Activated CD4-positive, alpha-beta T cell treated with anti-CD3 and anti-CD28 coated beads, Interleukin-2, amount 10 ng/mL, durations not matched to agents 24 days and 14 days (primary cell): ENCODE measurements at places on chromosomes 3 and 15.

DNA sequence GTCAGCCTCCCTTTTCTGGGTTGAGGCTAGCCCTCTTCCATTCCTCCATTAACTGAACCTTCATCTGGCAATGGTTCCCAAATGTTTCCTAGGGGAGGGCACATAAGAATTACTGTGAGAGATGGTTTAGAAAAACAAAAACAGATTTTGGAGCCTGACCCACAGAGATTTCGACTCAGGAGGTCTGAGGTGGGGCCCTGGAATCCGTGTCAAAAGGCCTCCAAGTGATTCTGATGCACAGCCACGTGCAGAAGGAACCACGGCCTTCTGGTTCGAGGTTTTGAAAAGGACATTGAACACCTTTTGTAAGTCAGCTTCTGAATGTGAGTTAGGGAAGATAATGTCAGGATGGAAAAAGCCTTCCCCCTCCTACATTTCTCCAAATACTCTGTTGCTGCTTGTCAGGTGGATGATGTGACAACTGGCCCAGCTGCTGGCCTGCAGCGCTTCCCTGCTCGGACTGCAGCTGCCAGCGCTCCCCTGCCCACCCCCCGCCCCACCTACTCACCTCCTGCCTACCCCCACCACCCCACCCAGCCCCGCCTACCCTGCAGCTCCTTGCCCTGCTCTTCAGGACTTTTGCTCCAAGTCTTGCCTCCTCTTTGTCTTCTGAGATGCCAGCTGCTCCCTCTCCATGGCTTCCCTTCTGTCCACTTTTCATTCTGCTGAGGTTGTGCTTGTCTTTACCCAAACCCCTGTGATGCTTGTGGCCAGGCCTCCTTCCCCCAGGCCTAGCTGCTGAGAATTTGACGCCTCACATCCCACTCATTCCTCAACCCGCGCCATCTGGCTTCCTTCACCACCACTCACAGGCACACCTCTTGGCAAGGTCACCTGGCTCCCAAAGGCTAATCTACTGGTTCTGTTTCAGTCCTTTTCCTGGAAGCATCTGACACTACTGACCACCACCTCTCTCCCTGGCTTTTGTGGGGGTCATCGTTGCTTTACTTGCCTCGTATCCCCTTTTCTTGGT, 6.6 kb downstream of the EHD4 start:
- H3K36me3 ChIP-seq: peaks cover 32% of the 10 kb centered on the region
- peaks cover 51% of the 10 kb centered on the region for H3K4me1 ChIP-seq
- H3K27ac ChIP-seq: no peak overlapping the region
- H3K27me3 ChIP-seq: no peaks in the 10 kb centered on the region
- no peak for DNase-seq

DNA sequence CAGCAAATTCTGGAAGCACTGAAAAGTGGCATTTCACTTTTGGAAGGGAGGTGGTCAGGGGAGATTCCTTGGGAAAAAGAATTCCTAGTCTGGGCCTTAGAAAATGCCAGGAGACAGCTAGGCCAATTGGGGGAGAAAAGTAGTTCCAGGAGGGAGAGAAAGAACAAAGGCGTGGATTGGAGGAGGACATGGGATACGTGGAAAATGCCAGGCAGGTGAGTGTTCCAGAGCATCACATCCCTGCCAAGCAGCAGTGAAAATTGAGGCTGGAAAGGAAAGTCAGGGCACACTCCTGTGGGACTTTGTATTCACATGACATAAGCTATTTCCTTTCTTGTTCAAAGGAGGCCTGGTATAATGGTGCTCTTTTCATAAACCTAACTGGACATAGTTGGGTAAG, 134.5 kb upstream of the WNT5A start:
- no peak overlapping the region for H3K27ac ChIP-seq
- H3K4me3 ChIP-seq: no peak overlapping the region
- DNase-seq: no peak
- no peaks in the 10 kb centered on the region for H3K4me1 ChIP-seq
- peaks cover 3% of the 10 kb centered on the region for H3K27me3 ChIP-seq
- no peaks in the 10 kb centered on the region for H3K36me3 ChIP-seq

- H3K36me3 ChIP-seq: no peaks in the 10 kb centered on the region
- DNase-seq: no peak
- no peak overlapping the region for H3K27ac ChIP-seq
- peaks cover 3% of the 10 kb centered on the region for H3K4me1 ChIP-seq
- H3K27me3 ChIP-seq: peaks cover 67% of the 10 kb centered on the region
Measured at GRCh38 chr3:46890132-46890531, 12.6 kb downstream of the PTH1R start.

DNA sequence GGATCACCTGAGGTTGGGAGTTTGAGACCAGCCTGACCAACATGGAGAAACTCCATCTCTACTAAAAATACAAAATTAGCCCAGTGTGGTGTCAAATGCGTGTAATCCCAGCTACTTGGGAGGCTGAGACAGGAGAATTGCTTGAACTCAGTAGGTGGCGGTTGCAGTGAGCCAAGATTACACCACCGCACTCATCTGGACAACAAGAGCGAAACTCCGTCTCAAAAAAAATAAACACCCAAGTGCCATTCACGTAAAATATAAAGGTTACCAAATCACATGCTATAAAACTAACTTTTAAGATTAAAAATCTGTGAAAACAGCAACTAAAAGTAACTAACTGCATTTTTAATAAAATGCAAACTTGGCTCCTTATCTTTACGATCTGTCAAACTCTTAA, 8.9 kb downstream of the TRIM59 start:
- H3K4me3 ChIP-seq: no peak overlapping the region
- peaks cover 53% of the 10 kb centered on the region for H3K4me1 ChIP-seq
- no peaks in the 10 kb centered on the region for H3K27me3 ChIP-seq
- H3K27ac ChIP-seq: no peak overlapping the region

DNA sequence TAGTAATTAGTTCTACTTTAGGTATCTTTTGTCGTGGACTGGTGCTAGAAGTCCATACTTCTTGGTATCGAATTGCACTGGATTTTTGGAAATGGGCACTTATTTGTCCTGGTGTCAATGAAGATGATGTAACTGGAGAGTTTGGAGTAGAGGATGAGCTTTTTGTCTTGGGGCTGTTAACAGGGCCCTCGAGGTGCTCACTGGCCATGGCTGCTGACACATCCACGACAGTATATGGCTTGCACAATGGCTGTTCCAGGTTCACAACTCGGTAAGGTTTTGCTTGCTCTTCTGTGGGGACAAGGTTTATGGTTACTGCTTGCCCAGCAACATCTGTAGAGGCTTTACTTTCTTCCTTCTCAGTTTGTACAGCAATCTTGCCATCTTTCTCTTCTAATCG, 109.4 kb upstream of the TSPAN3 start:
- peak overlapping the region; percentile 8 for H3K4me3 ChIP-seq
- H3K4me1 ChIP-seq: peaks cover 53% of the 10 kb centered on the region
- DNase-seq: peak; percentile 53
- H3K27me3 ChIP-seq: no peaks in the 10 kb centered on the region

- H3K4me3 ChIP-seq: no peak overlapping the region
- peaks cover 4% of the 10 kb centered on the region for H3K27me3 ChIP-seq
- no peaks in the 10 kb centered on the region for H3K36me3 ChIP-seq
- no peaks in the 10 kb centered on the region for H3K4me1 ChIP-seq
- DNase-seq: no peak
- no peak overlapping the region for H3K27ac ChIP-seq
Measured at GRCh38 chr3:40258555-40258954, 51.0 kb upstream of the EIF1B start.

GRCh38 chr15:92907896-92908712, 8.0 kb downstream of the CHD2 start:
- H3K4me3 ChIP-seq: peak overlapping the region; percentile 89
- H3K36me3 ChIP-seq: peaks cover 59% of the 10 kb centered on the region
- peak; percentile 68 for DNase-seq

- peak overlapping the region; percentile 85 for H3K4me3 ChIP-seq
- no peak for DNase-seq
- peaks cover 11% of the 10 kb centered on the region for H3K36me3 ChIP-seq
- no peak overlapping the region for H3K27ac ChIP-seq
- H3K27me3 ChIP-seq: peaks cover 85% of the 10 kb centered on the region
Measured at GRCh38 chr3:27719314-27720003, 2.7 kb downstream of the EOMES start.

GRCh38 chr3:191624299-191624698, 163.3 kb downstream of the PYDC2 start:
- H3K4me3 ChIP-seq: no peak overlapping the region
- no peak for DNase-seq
- H3K27me3 ChIP-seq: no peaks in the 10 kb centered on the region

DNA sequence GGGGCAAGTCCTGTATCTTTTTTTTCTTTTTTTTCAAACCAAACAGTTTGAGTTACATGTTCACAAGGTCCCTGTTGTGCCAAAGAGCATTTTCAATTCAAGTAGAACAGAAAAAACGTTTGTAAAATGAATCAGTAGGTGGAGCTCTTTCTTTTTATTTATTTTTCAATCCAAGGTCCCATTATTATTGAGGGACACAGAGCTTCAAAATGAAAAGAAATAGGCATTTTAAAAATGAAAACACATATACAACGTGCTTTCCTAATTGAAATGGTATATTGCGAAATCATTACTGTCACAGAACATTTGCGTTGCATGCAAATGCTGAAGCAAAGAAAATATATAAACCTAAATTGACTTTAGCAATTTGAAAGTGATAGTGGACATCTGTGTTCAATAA, 711.0 kb downstream of the MECOM start:
- no peaks in the 10 kb centered on the region for H3K4me1 ChIP-seq
- H3K27me3 ChIP-seq: no peaks in the 10 kb centered on the region
- DNase-seq: no peak
- no peak overlapping the region for H3K27ac ChIP-seq
- H3K4me3 ChIP-seq: no peak overlapping the region

GRCh38 chr3:171380711-171381425, 79.3 kb downstream of the TNIK start:
- no peaks in the 10 kb centered on the region for H3K36me3 ChIP-seq
- no peak overlapping the region for H3K4me3 ChIP-seq
- DNase-seq: no peak
- no peak overlapping the region for H3K27ac ChIP-seq
- H3K27me3 ChIP-seq: no peaks in the 10 kb centered on the region
- peaks cover 19% of the 10 kb centered on the region for H3K4me1 ChIP-seq

DNA sequence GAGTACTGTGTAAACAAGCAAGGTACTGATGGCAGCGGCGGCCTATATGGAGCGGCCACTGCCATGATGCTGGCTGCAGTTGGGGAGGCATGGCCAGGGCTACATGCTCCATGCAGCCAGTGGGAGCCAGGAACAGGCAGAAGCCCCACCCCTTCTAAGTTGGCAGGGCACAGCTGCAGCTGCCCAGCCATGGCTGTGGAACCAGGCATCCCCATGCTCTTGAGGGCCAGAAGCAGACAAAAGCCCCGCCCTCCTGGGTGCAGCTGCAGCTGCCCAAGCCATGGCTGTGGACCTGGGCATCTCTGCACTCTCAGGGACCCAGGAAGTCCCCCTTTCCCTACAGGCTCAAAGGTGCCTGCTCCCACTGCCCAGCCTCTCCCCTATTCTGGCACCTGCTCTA, 150.9 kb downstream of the FMN1 start:
- H3K4me3 ChIP-seq: no peak overlapping the region
- no peak for DNase-seq
- no peaks in the 10 kb centered on the region for H3K27me3 ChIP-seq
- H3K36me3 ChIP-seq: no peaks in the 10 kb centered on the region
- no peak overlapping the region for H3K27ac ChIP-seq

DNA sequence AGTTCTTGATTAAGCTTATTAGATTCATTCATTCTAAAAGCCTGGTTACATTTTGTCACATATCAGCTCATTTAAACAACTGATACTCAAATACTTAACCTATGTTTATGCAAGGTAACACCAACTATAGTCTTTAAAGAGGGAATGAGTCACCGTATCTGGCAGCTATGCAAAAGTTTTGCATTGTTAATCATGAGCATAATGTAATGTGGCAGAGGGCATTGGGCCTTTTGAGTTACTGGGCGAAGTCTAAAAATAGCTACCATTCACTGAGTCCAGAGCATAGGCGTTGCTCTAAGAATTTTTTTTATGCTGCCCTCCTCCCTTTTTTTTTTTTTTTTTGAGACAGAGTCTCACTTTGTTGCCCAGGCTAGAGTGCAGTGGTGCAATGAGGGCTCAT, 277.7 kb upstream of the ZNF717 start:
- DNase-seq: no peak
- H3K4me3 ChIP-seq: no peak overlapping the region
- no peaks in the 10 kb centered on the region for H3K36me3 ChIP-seq
- no peak overlapping the region for H3K27ac ChIP-seq
- no peaks in the 10 kb centered on the region for H3K27me3 ChIP-seq

GRCh38 chr3:12317914-12318313, 29.0 kb downstream of the PPARG start:
- no peaks in the 10 kb centered on the region for H3K36me3 ChIP-seq
- peaks cover 27% of the 10 kb centered on the region for H3K27me3 ChIP-seq
- no peaks in the 10 kb centered on the region for H3K4me1 ChIP-seq
- H3K4me3 ChIP-seq: no peak overlapping the region
- H3K27ac ChIP-seq: no peak overlapping the region

GRCh38 chr3:95815828-95816227, 998.6 kb upstream of the EPHA6 start:
- no peaks in the 10 kb centered on the region for H3K4me1 ChIP-seq
- H3K4me3 ChIP-seq: no peak overlapping the region
- no peaks in the 10 kb centered on the region for H3K36me3 ChIP-seq
- H3K27ac ChIP-seq: no peak overlapping the region

GRCh38 chr15:31799319-31799714, 231.0 kb upstream of the CHRNA7 start:
- H3K4me3 ChIP-seq: no peak overlapping the region
- no peaks in the 10 kb centered on the region for H3K36me3 ChIP-seq
- H3K4me1 ChIP-seq: no peaks in the 10 kb centered on the region
- no peak for DNase-seq
- no peak overlapping the region for H3K27ac ChIP-seq

DNA sequence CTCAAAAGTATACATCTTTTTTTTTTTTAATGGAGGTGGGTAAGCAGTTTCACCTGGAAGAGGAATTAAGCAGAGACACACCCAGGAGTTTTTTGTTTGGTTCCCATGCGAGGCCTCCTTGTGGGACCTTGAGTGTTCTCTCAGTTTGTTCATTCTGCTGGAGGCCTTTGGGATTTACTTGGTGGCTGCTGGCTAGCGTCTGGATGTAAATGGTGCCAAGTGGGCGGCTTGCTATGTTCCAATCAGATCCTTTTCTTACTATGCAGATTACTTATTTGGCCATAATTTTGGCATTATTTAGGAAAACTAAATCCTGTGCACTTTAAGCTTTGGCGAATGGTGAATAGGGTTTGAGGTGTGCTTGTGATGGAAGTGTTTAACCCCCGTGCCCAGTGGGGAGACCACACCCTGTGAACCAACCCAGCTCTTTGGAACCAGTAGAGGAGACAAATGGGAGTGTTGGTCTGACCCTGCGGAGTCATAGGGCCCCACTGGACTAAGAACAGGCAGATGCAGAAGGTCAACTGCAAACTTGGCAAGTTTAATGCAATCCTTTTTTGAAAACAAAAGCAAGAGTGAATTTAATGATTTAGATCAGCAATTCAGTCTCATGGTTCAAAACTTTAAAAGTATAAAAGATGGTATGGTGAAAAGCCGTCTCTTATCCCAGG, 79.4 kb downstream of the EBLN2 start:
- no peak overlapping the region for H3K27ac ChIP-seq
- no peak for DNase-seq
- H3K4me3 ChIP-seq: no peak overlapping the region
- no peaks in the 10 kb centered on the region for H3K36me3 ChIP-seq

- DNase-seq: peak; percentile 64
- peaks cover 27% of the 10 kb centered on the region for H3K4me1 ChIP-seq
- H3K27me3 ChIP-seq: no peaks in the 10 kb centered on the region
- H3K4me3 ChIP-seq: peak overlapping the region; percentile 88
Measured at GRCh38 chr15:90718232-90718631, 1.1 kb downstream of the BLM start.

GRCh38 chr15:57503051-57503702, 88.5 kb upstream of the MYZAP start:
- no peaks in the 10 kb centered on the region for H3K4me1 ChIP-seq
- no peaks in the 10 kb centered on the region for H3K27me3 ChIP-seq
- H3K27ac ChIP-seq: no peak overlapping the region
- no peaks in the 10 kb centered on the region for H3K36me3 ChIP-seq
